ENCODE measurements at places on chromosomes 12 and 14.

GRCh38 chr12:70044167-70044566 is 199.1 kb upstream of the CNOT2 start:
- DNase-seq, result no peak

- peak; percentile 63 for DNase-seq
These were observed 890 bp downstream of the AVPR1A start for GRCh38 chr12:63149909-63150712.

- DNase-seq, result no peak
These were observed 71.3 kb downstream of the DERA start for GRCh38 chr12:15982471-15982870.

DNA sequence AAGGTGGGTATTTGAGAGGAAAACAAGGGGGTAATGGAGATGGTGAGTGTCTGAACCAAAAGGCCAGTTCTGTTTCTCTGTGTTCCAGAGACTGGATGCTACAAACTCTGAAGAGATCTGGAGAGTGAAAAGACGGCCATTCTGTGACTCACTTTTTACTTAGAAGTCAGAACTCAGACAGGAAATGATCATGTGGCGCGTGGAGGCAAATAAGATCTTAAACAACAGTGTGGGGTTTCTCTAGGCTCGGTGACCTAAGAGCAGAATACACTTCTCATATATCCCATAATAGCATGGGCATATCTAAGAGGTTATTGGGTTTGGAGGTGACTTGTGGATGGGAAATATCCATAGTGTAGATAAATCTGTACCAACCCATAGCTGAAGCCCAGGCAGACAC is 463.5 kb downstream of the TMEM132D start:
- no peak for DNase-seq

DNA sequence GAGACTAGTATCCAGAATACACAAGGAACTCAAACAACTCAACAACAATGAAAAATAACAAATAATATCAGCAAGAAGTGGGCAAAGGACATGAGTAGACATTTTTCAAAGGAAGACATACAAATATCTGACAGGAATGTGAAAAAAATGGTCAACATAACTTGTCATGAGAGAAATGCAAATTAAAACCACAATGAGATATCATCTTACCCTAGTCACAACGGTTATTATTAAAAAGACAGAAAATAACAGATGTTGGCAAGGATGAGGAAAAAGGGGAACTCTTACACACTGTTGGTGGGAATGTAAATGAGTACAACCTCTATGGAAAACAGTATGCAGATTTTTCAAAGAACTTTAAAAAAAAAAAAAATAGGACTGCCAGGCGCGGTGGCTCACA is 20.4 kb downstream of the VWF start:
- DNase-seq, result peak; percentile 94

DNA sequence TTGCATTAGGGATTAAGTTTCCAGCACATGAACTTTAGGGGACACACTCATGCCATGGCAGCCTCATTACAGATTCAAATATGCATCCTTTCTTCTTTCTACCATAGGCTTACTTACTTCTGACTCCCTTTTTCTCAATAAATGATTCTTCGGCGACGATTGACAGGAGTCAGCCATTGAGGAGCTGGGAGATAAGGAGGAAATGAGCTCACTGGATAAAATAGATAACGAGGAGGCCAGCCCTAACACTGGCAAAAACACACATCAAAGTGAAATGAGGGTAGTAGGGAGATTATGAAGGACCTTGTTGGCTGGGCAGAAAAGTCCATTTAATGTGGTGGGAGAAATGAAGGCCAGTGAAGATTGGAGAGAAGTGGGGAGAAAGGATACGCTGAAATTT is 172.2 kb downstream of the SLC41A2 start:
- DNase-seq, result no peak

GRCh38 chr12:30613119-30613830 is 82.4 kb downstream of the IPO8 start:
- no peak for DNase-seq

DNA sequence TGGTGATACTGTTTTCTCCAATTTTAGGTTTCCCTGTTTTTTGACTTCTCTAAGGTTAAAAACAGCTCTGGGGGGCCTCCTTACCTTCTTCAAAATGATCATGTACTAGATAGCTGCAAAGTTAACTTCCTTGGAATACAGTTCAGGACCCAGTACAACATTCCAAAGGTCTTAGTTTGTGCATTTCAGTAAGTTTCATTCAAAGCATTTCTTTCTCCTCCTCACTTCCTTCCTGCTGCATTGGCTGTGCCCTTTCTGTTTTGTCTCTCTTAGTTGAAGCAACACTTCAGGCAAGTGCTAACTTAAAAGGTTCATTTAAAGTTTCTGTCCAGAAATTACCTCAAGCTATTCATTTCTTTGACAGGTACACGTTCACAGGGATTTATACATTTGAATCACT is 95.7 kb downstream of the SCN8A start:
- DNase-seq, result no peak

GRCh38 chr12:109635717-109636116 is 62.1 kb downstream of the MVK start:
- DNase-seq, result no peak

GRCh38 chr12:127343940-127344339 is 923.0 kb upstream of the TMEM132C start:
- DNase-seq, result no peak

- no peak for DNase-seq
These were observed 126.8 kb upstream of the ARHGAP5 start for GRCh38 chr14:31950331-31950730.

DNA sequence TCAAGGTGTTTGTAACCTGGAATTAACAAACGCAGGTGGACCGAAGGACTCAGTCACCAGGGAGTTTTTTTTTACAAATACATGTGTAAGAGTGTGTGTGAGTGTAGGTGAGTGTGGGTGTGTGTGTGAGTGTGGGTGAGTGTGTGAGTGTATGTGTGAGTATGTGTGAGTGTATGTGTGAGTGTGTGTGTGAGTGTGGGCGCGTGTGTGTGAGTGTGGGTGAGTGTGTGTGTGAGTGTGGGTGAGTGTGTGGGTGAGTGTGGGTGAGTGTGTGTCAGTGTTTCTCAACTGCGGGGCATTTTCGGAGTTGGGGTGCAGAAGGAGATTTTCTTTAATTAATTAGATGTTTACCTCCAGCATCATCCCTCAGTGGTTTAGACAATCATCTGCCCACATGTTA is 1178.8 kb downstream of the VRK1 start:
- DNase-seq, result no peak

DNA sequence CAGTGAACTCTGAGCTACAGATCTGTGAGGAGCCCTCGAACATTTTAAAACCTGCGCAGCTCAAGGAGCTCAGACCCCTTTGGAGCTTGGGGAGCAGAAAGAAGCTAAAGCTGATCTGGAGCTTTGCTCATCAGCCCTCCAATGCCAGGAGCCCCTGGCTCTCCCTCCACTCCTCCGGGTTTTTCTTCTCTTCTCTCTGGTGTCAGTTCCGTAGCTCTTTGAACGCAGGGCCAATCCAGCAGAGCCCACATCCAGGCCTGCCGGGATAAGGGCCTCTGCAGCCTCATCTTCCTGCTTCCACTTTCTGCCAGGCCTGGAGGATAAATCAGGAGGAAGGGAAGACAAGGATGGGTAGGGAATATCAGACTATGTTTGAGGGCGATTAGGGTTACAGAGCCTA is 6.0 kb downstream of the HOXC4 start:
- DNase-seq, result no peak

DNA sequence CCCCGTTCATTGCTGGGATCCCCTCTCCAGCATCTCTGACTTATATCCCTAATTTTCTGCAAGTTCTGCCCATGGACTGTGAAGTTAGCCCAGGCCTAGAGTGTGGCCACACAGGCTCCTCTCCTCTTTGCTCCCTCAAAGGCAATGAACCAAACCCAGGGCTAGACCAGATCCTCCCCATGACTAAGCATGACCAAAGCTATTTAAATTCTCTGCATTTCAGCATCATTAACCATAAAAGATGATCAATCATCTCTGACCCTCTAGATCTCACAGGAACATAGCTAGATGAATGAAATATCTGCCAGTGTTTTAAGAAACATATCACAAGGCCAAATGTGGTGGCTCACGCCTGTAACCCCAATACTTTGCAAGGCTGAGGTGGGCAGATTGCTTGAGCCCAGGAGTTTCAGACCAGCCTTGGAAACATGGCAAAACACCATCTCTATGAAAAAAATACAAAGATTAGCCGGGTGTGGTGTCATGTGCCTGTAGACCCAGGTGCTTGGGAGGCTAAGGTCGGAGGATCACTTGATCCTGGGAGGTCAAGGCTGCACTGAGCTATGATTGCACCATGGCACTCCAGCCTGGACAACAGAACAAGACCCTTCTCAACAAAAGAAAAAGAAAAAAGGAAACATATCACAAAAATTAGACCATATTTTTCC is 2.2 kb upstream of the KRT3 start:
- DNase-seq, result no peak

DNA sequence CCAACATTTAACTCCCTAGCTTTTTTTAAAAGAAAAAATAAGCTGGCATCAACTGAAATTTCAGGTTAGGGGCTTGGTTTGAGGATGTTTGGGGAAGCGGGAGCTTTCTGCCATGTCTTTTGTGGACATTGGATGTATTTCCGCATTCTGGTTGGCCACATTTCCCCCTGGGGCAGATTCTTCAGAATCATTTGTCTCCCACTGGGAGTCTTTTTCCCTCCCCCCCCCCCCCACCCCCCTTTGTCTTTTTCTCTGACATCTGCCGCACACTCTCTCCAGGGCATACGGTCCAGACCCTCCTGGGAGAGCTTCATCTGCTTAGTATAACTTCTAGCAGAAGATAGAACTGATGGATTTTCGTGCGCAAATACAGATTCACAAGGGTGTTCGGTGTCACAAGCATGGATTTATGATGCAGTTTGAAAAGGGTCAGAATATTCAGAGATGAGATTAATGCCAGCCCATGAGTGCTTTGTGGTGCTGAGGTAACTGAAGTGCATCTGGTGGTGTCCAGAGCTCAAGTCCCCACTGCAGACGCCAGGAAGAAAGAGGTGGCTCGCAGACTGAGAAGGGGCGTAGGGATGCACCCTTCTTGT is 40.2 kb downstream of the ETV6 start:
- DNase-seq, result no peak

DNA sequence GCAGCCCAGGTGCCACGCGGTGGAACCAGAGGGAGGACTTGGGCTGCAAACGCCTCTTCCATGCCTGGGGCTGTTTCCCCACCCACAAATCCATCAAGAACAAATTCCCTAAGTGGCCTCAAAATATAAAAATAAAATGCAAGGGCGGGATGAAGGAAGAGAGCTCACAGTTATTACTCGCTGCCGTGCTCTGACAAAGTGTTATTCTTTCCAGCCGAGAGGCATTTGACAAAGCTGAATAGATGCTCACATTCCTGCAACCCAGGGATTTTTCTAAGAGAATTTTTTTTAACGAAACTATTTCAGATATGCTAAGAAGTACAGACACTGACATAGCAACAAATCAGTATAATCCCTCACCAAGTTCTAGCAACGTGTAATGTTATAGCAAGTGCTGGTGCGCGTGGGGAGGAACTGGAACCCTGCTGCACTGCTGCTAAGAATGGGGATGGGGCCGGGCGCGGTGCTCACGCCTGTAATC is 70.7 kb downstream of the SCARB1 start:
- DNase-seq, result no peak

- no peak for DNase-seq
These were observed 229.6 kb downstream of the BCAT1 start for GRCh38 chr12:24719293-24719721.

DNA sequence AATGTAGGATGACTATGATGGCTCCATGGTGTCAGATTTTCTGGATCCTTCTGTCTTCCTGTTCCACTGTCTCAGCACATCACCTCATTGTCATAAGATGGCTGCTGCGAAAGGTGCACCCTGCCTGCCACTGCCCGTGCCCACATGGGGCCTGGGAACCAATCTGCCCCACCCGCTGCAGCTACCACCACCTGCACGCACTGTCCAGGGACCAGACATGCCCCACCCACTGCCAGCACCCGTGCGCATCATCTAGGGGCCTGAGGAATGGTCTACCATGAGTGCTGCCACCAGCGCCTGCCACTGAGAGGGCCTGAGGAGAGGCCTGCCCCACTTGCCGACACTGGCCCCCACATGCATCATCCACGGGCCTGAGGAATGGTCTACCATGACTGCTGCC is 23.8 kb downstream of the CYP46A1 start:
- DNase-seq, result no peak

GRCh38 chr14:49114161-49114893 is 471.9 kb downstream of the RPS29 start:
- no peak for DNase-seq

GRCh38 chr12:69985656-69986055 is 160.6 kb downstream of the MYRFL start:
- no peak for DNase-seq

GRCh38 chr12:30598889-30599288 is 96.8 kb downstream of the IPO8 start:
- no peak for DNase-seq

GRCh38 chr12:28144059-28144458 is 46.2 kb upstream of the CCDC91 start:
- no peak for DNase-seq

- no peak for DNase-seq
These were observed 9.1 kb downstream of the TMCC3 start for GRCh38 chr12:94641283-94641682.

Measured in NCI-H526 (cell line).